Stimulated activated naive CD4-positive, alpha-beta T cell (primary cell): ENCODE measurements at places on chromosomes 5 and 9.

DNA sequence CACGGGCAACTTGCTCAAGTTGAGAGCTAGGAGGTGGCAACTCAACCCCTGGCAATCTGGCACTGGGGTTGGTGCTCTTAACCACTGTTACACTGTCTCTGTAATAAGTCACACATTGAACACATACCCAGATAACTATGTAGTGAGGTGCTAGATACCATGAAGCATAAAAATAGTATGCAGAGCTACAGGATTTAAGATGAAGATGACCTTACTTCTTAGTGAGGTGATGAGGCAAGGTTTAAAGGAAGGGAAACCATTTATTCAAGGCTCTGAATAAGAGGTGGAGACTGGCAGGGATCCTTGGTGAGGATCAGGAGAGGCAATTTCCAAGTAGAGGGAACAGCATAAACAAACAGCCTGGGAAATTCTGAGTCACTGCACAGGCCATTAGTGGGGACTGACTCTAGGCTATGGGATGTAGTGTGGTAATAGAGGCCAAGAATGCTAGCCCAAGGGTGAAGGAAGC, 67.6 kb upstream of the NR3C1 start:
- no peak for DNase-seq

GRCh38 chr9:13707612-13708576, 428.4 kb upstream of the MPDZ start:
- DNase-seq: no peak

- DNase-seq: no peak
Observed at GRCh38 chr5:123087173-123088030, 1.6 kb upstream of the PRDM6 start.

DNA sequence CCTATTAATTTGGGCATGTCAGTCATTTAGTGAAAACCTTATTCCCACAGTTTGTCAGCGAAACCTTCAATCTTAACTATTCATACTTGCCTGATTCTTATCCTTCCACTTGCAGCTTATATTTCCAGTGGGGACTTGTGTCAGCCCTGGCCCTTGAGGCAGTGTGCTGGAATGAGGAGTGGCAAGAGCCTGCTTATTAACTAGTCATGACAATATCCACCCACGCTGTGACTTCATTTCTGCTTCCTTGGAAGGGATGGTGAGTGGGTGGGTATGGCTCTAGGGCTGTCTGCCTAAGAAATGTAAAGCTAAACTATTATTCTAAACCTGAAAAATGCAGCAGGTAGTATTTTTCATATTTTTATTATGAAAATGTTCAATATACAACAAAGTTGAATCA, 34.0 kb upstream of the LURAP1L start:
- no peak for DNase-seq

DNA sequence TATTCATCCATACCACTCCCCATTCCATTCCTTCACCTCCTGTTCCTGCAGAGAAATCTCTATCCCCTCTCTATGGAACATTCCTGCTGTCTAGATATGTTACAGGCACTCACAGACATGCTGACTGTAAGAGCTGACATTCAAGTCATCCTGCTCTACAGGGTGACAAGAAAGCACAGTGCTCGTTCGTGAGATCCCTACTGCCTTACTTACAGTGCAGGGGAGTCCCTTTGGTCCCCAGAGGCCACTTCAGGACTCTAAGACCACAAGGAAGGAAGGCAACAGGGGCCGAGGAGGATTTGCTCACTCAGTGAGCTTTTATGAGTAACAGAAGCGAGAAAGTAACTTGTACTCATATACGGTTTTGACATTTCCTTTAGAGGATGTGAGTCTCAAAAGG, 110.5 kb downstream of the GAS1 start:
- DNase-seq: no peak

- DNase-seq: no peak
Observed at GRCh38 chr9:81841333-81841732, 86.9 kb upstream of the SPATA31D4 start.

DNA sequence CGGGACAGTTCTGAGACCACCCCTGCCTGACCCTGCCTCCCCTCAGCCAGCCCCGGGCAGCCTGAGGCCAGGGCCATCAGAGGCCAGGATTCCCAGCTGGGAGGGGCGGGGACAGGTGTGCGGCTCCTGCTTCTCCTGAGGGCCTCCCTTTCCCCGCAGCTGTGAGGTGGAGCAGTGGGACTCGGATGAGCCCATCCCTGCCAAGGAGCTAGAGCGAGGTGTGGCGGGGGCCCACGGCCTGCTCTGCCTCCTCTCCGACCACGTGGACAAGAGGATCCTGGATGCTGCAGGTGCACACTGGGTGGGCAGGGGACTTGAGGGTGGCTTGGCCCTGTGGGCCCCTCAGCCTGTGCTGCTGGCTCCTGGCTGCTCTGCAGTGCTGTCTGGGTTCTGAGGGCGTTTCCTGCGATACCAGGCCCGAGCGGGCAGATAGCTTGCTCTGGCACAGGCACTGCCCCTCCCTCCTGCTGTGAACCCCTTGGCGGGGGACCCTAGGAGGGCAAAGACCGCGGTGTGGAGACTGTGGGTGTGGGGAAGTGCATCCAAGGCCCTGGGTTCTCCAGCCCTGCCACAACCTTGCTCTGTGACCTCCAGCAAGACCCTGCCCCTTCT, 2.3 kb downstream of the GRHPR start:
- DNase-seq: no peak

GRCh38 chr5:90940227-90940995, 381.8 kb downstream of the ADGRV1 start:
- peak; percentile 0 for DNase-seq

- DNase-seq: no peak
Observed at GRCh38 chr9:30688801-30689200, 1695.6 kb upstream of the ACO1 start.

- peak; percentile 98 for DNase-seq
Observed at GRCh38 chr5:61408476-61409168, 76.6 kb downstream of the ZSWIM6 start.

GRCh38 chr5:150109921-150110320, 23.6 kb upstream of the CSF1R start:
- no peak for DNase-seq

GRCh38 chr9:136243631-136244030, 2.0 kb downstream of the QSOX2 start:
- DNase-seq: no peak

DNA sequence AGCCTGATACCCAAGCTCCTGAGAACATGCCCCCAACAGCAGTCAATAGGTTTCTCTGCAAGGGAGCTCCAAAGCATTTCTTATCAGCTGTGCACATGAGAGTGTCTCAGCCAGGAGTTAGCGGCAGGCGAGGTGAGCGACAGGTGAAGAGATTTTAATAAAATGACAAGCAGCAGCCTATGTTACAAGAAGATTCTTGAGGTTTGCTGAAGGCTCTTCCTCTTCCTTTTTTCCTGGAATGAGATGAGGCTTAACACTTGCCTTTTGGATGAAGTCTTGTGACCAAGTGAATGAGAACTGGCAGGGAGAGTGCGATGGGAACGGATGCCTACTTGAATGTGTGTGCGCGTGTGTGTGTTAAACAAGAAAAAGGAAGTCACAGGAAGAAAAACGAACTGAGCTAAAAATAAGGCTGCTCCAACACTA, 76.1 kb downstream of the SHB start:
- no peak for DNase-seq

GRCh38 chr9:69502671-69503301, 169.4 kb downstream of the APBA1 start:
- no peak for DNase-seq

DNA sequence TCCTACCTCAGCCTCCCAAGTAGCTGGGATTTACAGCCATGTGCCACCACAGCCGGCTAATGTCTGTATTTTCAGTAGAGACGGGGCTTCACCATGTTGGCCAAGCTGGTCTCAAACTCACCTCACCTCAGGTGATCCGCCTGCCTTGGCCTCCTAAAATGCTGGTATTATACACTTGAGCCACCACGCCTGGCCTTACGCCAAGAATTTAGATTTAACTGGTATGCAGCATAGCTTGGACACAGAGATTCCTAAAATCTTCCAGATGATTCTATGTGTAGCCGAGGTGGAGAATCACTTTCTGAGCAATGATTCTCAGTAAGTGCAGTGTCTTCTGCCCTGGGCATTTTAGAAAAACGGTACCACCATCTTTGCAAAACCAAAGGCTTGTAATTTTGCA, 74.1 kb downstream of the HABP4 start:
- no peak for DNase-seq

GRCh38 chr5:93179466-93179865, 401.6 kb downstream of the NR2F1-AS1 start:
- no peak for DNase-seq

GRCh38 chr5:179801304-179802206, 5.1 kb downstream of the MGAT4B start:
- peak; percentile 57 for DNase-seq

- no peak for DNase-seq
Observed at GRCh38 chr9:88672874-88673689, 138.1 kb downstream of the NXNL2 start.

DNA sequence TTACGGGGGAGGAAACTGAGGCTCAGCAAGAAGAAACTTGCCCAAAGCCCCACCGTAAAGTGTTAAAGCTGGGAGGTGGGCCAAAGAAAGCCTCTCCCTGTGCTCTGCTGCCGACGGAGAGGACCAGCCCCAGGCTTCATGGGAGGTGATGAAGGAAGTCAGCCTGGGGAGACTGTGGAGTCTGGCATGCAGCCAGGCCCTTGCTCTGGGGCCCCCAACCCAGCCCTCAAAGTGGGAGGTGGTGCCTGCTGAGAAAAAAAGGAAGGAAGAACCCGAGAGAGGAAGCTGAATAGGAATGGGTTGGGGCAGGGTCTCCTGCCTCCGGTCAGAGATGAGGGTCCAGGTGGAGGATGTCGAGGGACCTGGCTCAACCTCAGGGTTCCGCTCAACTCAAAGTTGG, 3.8 kb downstream of the RNF44 start:
- DNase-seq: peak; percentile 45

- DNase-seq: no peak
Observed at GRCh38 chr9:31702957-31703356, 681.5 kb upstream of the ACO1 start.

DNA sequence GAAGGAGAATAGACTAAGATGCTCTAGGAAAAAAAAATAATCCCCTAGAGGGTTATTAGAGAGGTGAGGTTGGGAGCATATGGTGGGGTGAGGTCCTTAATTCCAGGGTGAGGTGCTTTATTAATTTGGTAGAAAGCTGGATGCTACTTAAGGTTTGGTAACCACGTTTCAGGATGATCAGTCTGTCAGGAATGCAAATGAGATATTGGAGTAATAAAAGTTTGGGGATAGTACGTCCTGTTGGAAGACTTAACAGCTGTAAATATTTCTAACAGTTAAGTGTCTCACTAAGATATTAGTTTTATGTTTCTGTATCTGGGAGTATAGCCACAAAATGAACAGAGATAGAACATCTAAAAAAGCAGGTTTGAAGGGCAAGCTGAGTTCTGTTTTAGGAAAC, 578.9 kb downstream of the CETN3 start:
- DNase-seq: no peak

GRCh38 chr5:141100243-141100805, at the start of gene PCDHB3:
TSS of gene PCDHB3 (plus strand) at chr5:141100473. CDS start at chr5:141100650, 177 bp downstream.
- DNase-seq: no peak

DNA sequence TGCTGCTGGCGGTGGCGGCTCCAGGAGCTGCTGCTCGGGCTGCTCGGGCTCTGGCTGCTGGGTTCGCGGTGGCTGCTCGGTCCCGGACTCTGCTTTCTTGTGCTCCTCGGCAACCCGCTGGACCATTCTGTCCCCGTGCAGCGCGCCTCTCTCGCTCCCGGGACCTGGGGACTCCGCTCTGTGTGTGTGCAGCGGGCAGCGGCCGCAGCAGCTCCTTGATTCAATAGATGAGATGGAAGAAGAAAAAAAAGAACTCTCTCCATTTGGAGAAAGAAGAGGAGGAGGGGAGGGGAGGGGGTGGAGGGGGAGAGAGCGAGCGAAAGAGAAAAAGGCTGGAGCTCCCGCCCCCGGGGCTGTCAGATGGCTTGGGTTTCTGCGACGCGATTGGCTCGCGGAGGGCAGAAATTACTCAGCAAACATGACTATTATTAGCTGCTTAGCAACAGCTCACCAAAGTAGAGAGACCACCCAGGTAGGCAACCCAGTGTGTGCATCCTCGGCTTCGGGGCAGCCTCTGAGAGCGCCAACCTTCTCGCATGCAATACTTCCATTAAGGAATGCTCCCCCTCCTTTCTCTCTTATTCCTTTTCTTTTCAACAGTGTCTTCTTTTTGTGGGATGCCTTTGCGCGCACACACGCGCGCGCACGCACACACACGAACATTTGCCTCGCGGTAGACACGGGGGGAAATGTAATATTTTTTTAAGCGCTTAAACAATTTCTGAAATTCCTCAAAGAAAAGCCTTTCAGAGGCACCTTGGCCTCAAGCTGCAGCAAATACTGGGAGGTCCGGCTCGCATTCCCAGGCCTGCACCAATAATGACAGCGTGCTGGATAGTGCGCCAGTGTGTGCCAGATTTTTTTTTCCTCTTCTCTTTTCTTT, 7.6 kb downstream of the PTCH1 start:
- peak; percentile 59 for DNase-seq

DNA sequence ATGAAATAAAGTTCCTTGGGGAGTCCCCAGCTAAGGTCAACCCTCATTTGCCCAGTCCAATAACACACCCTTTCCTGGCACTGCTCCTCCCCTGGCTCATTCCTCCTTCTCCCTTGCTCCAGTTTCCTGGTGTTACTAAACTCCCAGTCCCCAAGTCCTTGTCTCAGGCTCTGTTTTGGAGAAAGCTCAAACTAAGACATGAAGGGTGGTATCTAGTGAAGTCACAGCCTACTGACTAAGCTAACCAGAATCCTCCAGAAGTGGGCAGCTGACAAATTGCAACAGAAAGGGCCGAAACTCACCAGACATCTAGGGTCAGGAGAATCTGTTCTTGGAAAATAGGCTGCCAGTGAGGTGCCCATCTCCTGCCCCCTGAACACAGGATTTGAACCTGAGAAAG, 118.7 kb upstream of the NEK6 start:
- no peak for DNase-seq

GRCh38 chr9:108722396-108722795, 133.4 kb downstream of the ACTL7B start:
- no peak for DNase-seq

DNA sequence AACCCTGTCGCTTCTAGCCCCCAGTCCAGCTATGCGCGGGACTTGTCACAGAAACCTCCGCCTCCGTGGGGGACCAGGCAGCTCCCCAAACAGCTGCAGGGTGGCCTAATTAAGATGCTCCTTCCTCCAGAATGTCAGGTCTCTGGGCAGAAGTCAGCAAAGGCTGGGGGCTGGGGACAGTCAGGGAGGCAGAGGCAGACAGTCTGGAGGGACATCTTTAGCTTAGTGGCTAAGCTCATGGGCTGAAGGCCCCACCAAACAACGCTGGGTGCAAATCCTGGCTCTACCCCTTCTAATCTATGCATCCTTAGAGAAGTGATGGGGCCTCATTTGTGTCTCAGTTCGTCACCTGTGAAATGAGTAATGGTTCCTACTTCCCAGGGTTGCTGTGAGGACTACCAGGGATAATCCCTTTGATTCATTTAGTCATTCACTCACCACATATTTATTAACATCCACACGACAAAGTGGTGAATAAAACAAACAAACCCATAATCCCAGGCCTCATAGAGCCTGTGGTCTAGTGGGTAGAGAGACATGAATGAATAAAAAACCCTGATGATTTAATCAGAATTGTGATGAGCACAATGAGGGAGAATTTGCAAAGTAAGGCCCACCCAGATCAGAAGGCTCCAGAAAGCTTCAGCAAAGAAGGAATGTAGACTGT, 20.2 kb upstream of the MED27 start:
- DNase-seq: no peak

GRCh38 chr5:68088302-68088701, 127.3 kb upstream of the PIK3R1 start:
- DNase-seq: no peak

- DNase-seq: no peak
Observed at GRCh38 chr5:125137535-125137934, 391.1 kb upstream of the ZNF608 start.
